Parietal lobe (tissue), 2 donors: ENCODE measurements at places on chromosomes 7 and 10. TPM values are rescaled to one million over a fixed set of nuclear protein-coding genes. Genes with fewer than 3 reads are reported as not detected.

The CNPY1 gene
- total RNA-seq = not detected

The MRLN gene
- total RNA-seq = 1.3 TPM

The AKR1C4 gene
- not detected for total RNA-seq

The IKZF1 gene
- total RNA-seq = 0.94 TPM

The TET1 gene
- total RNA-seq = 41.3 TPM

The MGAM2 gene
- 0.31 TPM for total RNA-seq

The IL6 gene
- not detected for total RNA-seq

The GCK gene
- total RNA-seq = 5.3 TPM

The ITPRID1 gene
- 5.3 TPM for total RNA-seq

The SPDYE6 gene
- total RNA-seq = not detected

The NUB1 gene
- 60.1 TPM for total RNA-seq

The LLCFC1 gene
- total RNA-seq = not detected

The CCNY gene
- 52.6 TPM for total RNA-seq

The HGF gene
- 8.8 TPM for total RNA-seq

The BMI1 gene
- 151 TPM for total RNA-seq

The NRP1 gene
- total RNA-seq = 90.1 TPM

The SFTPA1 gene
- total RNA-seq = not detected

The GNAT3 gene
- not detected for total RNA-seq

The PAX4 gene
- total RNA-seq = not detected
